ENCODE measurements at places on chromosomes 11 and 22.

- DNase-seq, result no peak
Observed at GRCh38 chr11:35136311-35136710, 2.7 kb upstream of the CD44 start.

DNA sequence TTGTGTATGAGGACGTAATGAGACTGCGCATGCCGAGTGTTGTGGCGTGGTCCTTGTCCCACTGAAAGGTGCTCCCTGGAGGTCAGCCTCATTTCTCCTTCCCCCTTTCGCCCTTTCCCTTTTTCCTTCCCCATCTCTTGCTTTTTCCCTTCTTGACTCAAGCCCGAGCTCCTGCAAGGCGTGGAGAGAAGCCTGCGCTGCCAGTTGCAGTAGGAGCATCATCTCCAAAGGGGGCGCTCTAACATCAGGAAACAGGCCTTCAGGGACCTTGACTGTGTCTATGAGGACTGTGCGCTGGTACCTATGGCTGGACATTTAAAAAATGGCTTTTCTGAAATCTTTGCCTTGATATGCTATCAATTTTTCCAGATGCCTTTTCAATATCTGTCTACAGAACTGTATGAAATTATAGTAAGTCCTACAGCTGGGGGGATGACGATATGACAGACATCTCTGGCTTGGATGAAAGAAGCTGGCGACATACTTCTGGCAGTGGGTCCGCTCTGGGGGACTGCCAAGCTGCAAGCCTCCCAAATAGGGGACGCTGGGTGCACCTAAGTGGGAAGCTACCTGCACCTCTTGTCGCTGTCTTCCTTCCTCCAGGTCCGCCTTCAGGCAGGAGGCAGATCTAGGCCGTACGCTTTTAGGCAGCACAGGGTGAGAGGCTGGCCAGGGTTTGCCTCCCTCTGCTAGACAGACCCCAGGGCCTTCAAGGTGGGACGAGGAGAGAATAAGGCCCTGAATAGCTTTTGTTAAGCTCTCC is 96.5 kb downstream of the NXPE2 start:
- no peak for DNase-seq

GRCh38 chr22:32482708-32483107 is 8.1 kb downstream of the FBXO7 start:
- DNase-seq, result no peak

DNA sequence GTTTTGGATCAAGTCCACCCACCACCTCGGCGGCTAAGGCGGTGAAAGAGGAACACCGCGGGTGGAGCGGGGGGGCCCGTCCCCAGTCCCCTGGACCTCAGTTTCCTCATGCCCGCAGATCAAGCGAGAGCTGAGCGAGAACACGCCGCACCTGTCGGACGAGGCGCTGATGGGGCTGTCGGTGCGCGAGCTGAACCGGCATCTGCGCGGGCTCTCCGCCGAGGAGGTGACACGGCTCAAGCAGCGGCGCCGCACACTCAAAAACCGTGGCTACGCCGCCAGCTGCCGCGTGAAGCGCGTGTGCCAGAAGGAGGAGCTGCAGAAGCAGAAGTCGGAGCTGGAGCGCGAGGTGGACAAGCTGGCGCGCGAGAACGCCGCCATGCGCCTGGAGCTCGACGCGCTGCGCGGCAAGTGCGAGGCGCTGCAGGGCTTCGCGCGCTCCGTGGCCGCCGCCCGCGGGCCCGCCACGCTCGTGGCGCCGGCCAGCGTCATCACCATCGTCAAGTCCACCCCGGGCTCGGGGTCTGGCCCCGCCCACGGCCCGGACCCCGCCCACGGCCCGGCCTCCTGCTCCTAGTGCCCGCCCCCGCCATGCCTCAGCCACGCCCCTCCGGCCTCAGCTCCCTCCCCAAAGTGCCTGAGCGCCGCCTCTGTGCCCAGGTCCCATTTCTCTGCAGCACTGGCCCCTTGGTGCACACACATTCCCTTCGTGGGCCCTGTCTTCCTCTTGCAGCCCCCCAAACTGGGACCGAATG is 12.7 kb downstream of the MAFF start:
- peak; percentile 61 for DNase-seq

DNA sequence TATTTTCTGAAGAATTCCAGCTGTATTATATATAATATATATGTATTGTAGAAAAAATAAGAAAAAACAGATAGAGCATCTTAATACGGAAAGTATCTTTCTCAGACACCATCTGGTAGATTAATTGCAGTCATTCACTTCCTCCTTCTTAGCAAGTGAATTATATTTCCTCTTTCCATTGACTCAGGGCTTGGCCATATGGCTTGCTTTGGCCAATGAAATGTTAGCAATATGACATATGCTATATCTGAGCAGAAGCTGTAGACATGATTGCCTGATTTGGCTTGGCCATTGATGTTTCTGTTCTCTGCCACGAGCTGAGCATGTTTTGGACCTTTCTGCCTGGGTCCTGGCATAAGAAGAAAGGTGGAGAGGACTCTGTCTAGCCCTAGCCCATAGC is 34.4 kb upstream of the ZBED5 start:
- no peak for DNase-seq

DNA sequence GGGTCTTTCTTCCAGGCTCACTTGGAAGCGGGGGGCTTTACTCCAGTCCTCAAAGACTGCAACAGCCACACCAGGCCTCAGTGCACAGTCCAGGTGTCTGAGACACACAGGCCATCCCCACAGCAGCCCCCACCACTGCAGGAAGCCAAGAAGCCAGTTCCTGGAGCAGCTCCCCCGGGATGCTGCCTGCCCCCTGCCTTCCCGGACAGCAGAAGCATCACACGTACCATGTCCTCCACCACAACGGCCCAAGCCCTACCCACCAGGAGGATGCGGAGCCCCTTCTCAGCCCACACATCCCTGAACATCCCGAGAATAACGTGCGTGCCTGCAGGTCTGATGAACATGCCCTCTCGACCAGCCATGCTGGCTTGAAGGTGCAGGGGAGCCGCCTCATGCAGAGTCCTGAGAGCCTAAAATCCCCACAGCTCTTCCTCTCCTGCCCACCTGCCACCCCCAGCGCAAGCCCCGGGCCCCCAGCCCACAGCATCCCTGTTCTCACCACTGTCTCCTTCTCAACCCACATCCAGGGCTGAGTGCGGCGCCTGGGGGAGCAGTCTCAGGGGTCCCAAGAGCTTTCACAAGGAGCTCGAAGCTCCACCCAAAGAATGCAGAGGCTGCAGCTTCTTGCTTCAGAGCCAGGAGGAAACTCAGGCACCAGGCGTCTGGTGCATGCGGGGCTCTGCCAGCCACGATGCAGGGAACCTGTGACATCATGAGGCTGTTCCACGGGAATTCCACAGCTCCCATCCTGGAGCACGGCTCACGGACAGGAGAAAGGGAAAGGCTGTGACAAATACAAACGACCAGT is 209.6 kb downstream of the BRD1 start:
- no peak for DNase-seq

- DNase-seq, result no peak
Observed at GRCh38 chr11:75903276-75903675, 88.3 kb downstream of the UVRAG start.

- DNase-seq, result no peak
Observed at GRCh38 chr11:24651873-24652272, 155.0 kb downstream of the LUZP2 start.

DNA sequence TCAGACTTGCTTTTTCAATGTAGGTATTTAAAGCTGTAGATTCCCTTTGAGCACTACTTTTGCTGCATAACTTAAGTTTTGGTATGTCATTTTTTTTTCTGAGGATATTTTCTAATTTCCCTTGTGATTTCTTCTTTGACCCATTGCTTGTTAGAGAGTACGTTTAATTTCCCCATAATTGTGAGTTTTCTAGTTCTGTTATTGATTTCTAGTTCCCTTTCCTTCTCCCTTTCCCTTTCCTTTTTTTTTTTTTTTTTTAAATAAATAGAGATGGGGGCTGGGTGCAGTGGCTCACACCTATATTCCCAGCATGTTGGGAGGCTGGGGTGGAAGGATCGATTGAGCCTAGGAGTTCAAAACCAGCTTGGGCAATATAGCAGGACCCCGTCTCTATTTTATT is 30.8 kb downstream of the UBE2L3 start:
- no peak for DNase-seq

DNA sequence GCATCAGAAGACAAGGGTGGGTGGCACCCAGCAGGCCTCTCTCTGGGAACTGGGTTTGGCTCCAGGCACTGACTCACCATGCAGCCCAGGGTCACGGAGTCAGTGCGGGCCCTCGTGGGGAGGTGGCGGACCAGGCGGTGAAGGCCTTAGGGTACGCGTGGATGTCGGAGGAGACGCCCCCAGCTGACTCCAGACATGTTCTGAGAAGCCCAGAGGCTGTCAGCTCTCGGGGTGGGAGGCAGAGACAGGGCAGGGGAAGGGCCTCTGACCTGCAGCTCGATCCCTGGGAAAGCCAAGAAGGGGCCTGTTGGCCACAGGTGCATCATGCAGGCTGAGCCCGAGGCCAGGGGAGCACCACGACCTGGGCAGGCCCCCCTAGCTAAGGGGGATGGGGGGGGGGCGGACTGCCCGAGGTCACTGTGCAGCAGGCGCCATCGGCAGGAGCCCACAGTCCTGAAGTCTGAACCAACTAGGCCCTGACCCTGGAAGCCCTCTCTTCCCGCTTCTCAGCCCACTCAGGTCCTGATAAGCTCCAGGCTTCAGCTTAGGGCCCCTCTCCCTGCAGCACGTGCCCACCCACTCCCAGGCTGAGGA is 18.0 kb downstream of the MOB2 start:
- DNase-seq, result no peak

DNA sequence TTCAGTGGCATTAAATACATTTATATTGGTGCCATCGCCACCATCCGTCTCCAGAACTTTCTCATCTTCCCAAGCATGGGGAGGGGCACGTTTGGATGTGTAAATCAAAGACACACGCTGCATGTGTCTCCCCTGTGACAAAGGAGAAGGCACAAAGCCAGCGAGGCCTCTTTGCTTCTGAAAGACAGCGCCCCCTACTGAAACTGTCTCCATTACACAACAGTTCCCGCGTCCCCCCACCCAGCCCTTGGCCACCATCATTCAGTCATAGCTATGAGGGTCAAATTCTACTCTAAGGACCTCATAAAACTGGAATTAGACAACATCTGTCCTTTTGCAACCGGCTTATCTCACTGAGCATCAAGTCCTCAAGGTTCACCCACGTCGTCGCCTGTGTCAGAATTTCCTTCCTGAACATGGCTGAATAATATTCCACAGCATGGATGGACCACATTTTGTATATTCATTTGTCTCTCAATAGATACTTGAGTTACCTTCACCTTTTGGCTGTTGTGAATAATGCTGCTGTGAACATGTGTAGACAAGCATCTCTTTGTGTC is 64.8 kb downstream of the IGF2 start:
- DNase-seq, result no peak

DNA sequence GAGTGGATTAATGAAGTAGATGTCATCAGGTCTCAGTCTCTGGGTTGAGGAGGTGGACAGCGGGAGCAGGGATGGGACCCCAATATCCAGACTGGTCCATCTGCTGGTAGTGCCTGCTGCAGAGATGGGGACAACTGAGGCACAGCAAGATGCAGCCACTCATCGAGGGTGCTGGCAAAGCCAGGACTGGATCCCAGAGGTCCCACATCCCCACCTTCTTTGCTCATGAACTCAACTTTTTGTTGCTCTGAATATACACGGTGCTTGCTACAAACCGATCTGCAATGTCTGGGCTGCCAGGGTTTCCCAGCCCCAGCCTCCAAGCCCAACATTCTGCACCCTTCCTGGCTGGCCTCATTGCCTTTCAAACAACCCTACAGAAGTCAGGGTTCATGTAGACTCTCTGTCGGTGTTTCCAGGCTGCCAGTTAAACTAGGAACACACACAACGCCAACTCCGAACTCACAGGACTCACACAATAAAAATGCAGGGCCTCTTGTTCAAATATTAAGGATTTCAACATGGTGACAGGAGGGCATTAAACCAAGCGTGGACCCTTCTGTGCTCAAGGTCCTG is 168.2 kb downstream of the MN1 start:
- no peak for DNase-seq

DNA sequence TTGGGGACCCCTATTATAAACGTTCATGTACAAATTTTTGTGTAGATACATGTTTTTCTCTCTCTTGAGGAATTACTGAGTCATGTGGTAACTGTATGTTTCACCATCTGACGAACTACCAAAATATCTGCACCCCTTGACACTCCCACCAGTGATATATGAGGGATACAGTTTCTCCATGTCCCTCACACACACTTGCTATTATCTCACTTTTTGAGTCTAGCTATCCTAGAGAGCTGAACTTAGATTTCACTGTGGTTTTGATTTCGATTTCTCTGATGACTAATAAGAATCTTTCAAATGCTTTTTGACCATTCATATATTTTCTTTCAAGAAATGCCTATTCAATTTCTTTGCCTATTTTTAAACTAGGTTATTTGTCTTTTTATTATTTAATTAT is 200.2 kb downstream of the PGR start:
- no peak for DNase-seq

DNA sequence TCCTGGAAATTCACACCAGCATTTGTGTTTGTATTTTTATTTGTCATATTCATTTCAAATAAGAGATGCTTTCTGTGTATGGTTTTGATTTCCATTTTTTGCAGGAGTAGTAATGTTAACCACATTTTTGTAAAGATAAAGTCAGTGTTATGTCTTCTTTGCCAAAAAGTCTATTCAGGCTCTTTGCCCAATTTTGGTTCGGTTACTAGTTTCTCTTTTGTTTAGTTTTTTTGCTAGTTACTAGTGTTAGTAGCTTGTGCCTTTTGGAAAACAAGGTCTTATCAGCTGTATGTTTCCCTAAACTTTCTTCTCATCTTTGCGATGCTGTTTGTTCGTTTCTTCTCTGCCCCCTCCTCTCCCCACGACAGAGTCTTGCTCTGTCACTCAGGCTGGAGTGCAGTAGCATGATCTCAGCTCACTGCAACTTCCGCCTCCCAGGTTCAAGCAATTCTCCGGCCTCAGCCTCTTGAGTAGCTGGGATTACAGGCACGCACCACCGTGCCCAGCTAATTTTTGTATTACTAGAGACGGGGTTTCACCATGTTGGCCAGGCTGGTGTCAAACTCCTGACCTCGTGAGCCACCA is 112.3 kb upstream of the GRK3 start:
- no peak for DNase-seq

DNA sequence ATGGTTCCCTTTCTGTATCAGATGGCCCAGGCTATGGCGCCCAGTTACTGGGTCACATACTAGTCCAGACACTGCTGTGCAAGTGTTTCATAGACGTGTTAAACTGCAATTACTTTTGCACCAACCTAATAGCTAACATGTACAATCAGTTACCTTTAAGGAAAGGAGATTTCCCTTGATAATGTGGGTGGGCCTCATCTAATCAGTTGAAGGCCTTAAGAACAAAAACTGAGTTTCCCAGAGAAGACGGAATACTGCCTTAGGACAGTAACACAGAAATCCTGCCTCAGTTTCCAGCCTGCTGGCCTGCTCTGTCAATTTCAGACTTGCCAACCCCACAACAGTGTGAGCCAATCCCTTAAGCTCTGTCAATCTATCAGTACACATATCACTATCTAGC is 229.9 kb upstream of the SYN3 start:
- DNase-seq, result no peak

GRCh38 chr11:69551963-69552362 is 70.5 kb downstream of the LINC01488 start:
- DNase-seq, result no peak

GRCh38 chr11:35593143-35593542 is 25.1 kb upstream of the FJX1 start:
- DNase-seq, result no peak
